GM23338 (cell line): ENCODE measurements at places on chromosomes 1 and 21.

- H3K27me3 ChIP-seq, result no peaks in the 10 kb centered on the region
- H3K4me3 ChIP-seq, result no peak overlapping the region
- DNase-seq, result peak; percentile 75
- no peaks in the 10 kb centered on the region for H3K36me3 ChIP-seq
- H3K4me1 ChIP-seq, result no peaks in the 10 kb centered on the region
- no peak overlapping the region for H3K27ac ChIP-seq
These were observed 11.4 kb upstream of the MTARC1 start for GRCh38 chr1:220775240-220775853.

- peak; percentile 34 for DNase-seq
- H3K4me3 ChIP-seq, result peak overlapping the region; percentile 74
- H3K36me3 ChIP-seq, result no peaks in the 10 kb centered on the region
- H3K4me1 ChIP-seq, result peaks cover 19% of the 10 kb centered on the region
- no peak overlapping the region for H3K27ac ChIP-seq
These were observed 1.4 kb downstream of the B3GALNT2 start for GRCh38 chr1:235502601-235503402.

DNA sequence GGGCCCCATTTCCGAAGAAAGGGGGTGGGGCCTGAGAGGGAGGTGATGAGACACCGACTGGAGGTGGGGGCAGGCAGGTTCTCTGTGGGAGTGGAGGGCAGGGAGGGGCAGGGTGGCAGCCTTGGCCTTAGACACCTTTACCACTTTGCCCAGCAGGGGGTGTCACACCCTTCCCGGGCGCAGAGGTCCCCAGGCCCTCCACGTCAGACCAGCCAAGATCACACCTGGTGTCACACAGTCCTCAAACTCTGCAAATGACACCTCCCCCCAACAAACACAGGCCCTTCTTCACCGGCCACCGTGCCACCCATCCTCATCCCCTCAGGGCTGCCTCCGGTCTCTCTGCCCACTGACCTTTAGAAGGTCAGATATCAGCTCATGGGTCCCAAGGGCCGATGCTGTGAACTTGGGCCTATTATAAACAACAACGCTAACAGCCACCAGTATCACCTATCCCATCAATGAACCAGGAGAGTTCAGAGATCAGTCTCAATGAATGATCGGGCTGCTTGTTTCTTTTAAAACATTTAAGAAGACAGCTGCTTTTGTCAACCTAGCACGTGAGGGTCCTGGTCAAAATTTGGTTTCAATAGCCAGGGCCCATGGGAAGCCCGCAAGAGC is 103.9 kb downstream of the CASZ1 start:
- H3K4me3 ChIP-seq, result no peak overlapping the region
- H3K27me3 ChIP-seq, result peaks cover 7% of the 10 kb centered on the region; the same call in 1 of the 2 replicates
- no peak for DNase-seq
- no peak overlapping the region for H3K27ac ChIP-seq
- H3K4me1 ChIP-seq, result 0 out of 2 replicates have a peak, but pooled peaks cover 5% of the 10 kb centered on the region

DNA sequence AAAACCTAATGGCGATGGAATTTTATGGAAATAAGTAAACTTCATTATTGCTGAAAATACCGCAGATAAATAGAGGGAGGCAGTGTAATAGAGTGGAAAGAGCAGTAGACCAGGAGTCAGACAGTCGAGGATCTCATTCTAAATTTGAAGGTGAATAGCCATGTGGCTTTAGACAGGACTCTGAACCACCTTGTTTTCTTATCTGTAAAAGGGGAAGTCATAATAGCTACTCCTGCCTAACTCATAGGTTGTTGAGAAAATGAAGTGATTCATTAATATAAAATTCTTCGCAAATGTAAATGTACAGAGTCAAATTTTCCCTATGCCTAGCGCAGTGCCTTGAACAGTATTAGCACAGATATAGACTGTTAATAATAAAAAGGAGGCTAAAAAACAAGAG is 14.8 kb downstream of the RPS6KC1 start:
- no peaks in the 10 kb centered on the region for H3K27me3 ChIP-seq
- no peaks in the 10 kb centered on the region for H3K36me3 ChIP-seq
- H3K4me3 ChIP-seq, result no peak overlapping the region
- H3K27ac ChIP-seq, result peak overlapping the region; percentile 16; the same call in 1 of the 2 replicates

DNA sequence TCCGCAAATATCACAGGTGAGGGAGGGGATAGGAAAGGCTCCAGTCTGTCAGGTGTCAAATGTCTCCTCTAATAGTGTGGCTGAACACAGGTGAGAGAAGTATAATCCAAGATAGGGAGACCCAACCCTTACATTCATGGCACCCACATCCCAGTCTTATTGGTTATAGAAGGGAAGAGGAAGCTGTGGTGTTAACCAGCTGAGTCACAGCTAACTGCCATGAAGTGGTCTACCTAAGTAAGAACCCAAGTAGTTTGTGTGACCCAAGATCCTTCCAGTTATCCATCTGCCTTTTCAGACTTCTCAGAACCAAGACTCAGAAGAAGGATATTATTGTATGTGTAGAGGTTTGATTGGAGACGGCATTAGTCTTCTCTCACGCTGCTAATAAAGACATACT is 37.1 kb downstream of the DDAH1 start:
- no peaks in the 10 kb centered on the region for H3K36me3 ChIP-seq
- peaks cover 4% of the 10 kb centered on the region; the same call in 1 of the 2 replicates for H3K4me1 ChIP-seq
- H3K27ac ChIP-seq, result no peak overlapping the region
- no peak overlapping the region for H3K4me3 ChIP-seq
- H3K27me3 ChIP-seq, result no peaks in the 10 kb centered on the region

- peaks cover 17% of the 10 kb centered on the region; the same call in 1 of the 2 replicates for H3K4me1 ChIP-seq
- H3K27ac ChIP-seq, result no peak overlapping the region
- H3K36me3 ChIP-seq, result no peaks in the 10 kb centered on the region
- H3K27me3 ChIP-seq, result no peaks in the 10 kb centered on the region
- peak overlapping the region; percentile 55; the same call in 1 of the 2 replicates for H3K4me3 ChIP-seq
- DNase-seq, result no peak
These were observed 1.2 kb downstream of the SYTL1 start for GRCh38 chr1:27342778-27343638.

DNA sequence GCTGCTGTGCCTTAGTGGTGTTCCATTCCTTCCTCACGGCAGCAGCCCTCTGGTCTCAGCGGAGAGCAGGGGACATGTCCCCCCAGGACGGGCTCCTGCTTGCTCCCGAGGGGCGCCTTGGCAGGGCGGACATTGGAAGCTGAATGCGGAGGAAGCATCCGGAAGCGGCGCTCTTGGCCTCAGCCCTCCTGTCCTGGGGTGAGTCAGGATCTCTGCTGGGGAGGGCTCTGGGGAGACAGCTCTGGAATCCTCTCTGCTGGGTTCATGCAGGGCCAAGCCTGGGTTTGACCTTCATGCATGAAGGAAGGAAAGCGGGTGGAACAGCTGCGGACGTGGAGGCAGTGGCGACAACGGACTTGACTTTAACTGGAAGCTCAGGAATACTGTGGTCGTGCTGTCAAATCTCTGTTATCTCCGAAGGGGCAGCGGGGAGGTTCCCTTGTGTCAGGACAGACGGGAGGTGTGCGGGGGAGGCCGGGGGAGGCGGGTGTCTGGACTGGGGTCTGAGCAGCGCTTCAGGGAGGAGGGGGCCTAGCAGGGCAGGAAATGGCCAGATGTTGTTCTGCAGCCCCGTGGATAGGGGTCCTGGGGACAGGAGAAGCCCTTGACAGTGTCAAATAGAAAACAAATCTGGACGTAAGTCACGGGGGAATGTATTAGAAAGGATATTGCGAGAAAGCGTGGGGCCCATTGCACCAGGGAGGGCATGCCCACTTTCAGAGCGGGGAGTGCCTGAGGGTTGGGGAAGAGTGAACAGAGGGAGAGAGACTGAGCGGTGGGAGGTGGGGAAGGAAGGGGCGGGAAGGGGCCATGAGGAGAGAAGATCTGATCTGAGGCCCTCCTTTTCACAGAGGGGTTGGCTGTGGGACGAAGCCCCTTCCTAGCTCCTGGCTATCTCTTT is 26.6 kb downstream of the CRYAA start:
- no peaks in the 10 kb centered on the region for H3K27me3 ChIP-seq
- no peak overlapping the region for H3K4me3 ChIP-seq
- no peak for DNase-seq
- H3K27ac ChIP-seq, result no peak overlapping the region
